ENCODE measurements at places on chromosomes 7 and 10.

- DNase-seq: no peak
Observed at GRCh38 chr10:2674451-2674850, 392.9 kb upstream of the PFKP start.

GRCh38 chr10:127801302-127801701 lies 64.3 kb downstream of the FOXI2 start:
- no peak for DNase-seq

- no peak for DNase-seq
Observed at GRCh38 chr7:138657854-138658386, 43.2 kb downstream of the SVOPL start.

GRCh38 chr7:45240273-45240771 lies 82.7 kb downstream of the RAMP3 start:
- DNase-seq: no peak

GRCh38 chr7:132243463-132243862 lies 332.8 kb downstream of the PLXNA4 start:
- DNase-seq: peak; percentile 16

Measured in EH (cell line).